ENCODE measurements at places on chromosomes 2 and 18. TPM values are rescaled to one million over a fixed set of nuclear protein-coding genes. Genes with fewer than 3 reads are reported as not detected.

GRCh38 chr2:176814274-176814673 lies 398.3 kb upstream of the HNRNPA3 start:
- DNase-seq: no peak

GRCh38 chr2:19392191-19392590 lies 33.8 kb upstream of the OSR1 start:
- no peak for DNase-seq

- DNase-seq: no peak
Measured at GRCh38 chr2:171289316-171289715, 128.6 kb upstream of the TLK1 start.

DNA sequence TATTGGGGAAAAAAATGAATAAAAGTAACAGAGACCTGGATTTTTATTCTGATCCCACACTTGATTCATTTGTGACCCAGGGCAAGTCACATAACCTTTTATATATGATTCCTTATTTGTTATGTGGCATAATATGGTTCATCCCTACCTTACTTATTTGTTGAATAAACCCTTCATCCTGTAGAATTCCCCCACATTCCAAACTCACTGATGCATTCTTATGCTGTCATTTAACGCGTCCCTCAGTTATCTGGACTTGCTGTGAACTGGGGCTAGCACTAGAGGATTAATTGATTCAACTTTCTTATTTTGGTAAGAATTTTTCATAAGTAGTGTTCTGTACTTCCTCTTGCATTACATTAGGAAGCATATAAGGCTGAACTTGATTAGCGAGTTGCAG lies 384.7 kb upstream of the RAB12 start:
- no peak for DNase-seq

DNA sequence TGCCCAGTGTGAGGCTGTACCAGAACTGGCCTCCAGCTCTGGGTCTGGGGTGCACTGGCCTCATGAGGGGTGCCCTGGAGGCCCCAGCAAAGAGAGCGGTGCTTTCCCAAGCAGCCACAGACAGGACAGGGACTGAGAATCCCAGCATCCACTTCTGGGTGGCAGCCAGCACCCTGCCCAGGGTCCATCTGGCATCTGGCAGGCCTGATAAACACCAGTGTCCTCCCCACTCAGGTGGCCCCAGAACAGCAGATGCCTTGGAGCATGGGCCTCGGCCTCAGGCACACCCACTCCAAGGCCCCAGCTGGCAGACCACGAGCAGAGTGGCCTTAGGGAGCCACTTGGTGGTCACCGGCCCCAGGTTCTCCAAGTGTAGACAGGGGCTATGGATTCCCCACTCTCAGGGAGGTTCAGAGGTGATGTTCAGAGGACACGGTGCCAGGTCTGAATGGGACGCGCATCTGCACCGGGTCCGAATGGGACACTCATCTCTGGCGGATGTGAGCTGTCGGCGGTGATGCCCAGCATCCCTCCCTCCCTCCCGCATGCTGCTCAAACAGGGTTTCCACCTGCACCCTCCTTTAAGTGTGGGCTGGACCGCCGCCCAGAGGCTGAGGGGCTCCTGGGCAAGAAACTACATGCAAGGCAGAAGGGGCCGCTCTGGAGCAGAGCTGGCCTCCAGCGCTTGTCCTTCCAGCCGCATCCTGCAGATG lies 82.2 kb upstream of the GPC1 start:
- DNase-seq: peak; percentile 63

DNA sequence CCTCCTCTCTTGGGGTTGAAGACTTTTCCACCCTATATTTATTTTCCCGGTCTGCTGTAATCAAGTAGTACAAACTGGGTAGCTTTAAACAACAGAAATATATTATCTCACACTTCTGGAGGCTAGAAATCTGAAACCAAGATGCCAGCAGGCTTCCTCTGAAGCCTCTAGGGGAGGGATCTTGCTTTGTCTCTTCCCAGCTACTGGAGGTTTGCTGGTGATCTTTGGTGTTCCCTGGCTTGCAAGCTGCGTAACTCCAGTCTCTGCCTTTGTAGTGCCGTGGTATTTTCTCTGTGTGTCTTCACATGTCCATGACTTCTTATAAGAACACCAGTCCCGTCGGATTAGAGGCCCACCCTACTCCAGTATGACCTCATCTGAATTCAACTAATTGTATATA lies 44.4 kb downstream of the MYO3B start:
- no peak for DNase-seq

DNA sequence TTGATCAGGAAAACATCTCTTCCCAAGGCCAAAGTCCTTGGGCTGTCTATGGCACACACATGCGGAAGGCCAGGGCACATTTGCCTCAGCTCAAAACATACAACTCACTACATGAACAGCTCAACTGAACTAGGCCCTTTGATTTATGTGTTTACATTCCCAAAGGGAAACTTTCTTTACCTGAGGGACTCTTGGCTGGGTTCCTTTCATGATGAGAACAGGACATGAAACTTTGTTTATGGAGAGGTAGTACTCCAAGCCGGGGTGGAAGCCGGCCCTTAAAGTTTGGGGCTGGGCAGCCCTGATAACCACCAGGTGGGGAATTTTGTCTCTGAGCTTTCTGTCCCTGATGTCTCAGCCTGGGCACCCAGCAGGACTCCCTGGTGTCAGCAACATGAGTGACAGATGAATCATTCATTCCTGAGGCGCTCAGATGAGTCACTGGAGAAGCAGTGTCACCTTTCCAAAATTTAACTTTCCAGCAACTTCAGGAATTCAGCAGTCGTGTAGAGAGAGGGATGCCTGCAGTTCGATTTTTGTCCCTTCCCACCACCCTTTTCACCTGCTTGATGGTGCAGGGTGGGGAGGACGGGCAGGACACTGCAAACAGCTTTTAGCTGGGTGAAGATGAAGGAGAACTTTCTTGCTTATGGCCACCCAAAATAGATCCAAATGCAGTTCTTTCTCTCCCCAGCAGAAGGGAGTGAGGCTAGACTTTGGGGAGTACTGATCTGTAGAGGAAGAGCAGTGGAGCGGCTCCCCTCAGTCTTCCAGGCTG lies 331.6 kb downstream of the DYSF start:
- DNase-seq: no peak

- no peak for DNase-seq
Measured at GRCh38 chr2:228039752-228040534, 141.5 kb downstream of the SPHKAP start.

- no peak for DNase-seq
Measured at GRCh38 chr2:197878792-197879191, 74.4 kb downstream of the PLCL1 start.

- no peak for DNase-seq
Measured at GRCh38 chr2:184402381-184402780, 195.9 kb upstream of the ZNF804A start.

DNA sequence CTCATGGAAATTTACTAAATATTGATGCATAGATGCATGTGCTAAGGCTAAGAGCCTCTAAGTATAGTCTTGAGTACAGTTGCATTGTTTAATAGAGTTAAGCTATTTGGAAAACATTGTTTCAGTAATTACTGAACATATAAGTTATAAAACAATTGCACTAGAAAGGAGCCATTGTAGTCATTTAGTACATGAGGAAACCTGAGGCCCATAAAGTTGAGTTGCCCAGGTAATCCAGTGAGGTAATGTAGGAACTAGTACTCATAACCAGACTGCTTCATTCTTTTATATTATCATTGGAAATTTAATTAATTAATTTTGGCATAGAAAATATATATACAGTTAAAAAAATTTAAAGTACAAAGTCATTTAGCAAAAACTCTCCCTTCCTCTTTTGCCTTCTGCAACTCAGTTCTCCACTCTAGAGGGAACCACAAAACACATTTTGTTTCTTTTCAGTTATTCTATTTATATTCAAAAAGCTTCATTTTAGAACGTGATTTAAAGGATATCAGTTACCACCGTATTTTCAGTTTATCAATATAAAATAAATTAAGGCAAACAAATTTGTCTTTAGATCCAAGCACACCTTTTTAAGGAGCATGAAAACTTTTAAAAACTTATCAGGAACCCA lies 27.8 kb upstream of the TBR1 start:
- no peak for DNase-seq

DNA sequence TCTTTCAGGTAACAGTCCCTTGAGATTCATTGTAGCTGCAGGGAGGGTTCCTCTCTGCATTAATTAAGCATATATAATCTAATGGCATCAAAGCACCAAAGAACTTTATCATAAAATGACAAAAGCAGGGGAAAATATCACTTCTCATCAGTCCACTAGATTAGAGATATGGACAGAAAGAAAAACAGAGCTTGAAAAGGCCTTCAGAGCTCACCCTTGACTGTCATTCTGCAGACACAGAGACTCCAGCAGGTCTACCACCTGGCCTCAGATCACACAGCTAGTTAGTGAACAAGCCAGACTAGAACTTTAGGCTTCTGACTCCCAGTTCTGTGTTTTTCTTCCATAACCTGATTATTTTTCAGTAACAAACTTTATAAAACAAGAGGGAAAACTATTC lies 88.5 kb downstream of the FIGN start:
- no peak for DNase-seq

GRCh38 chr18:47992266-47992665 lies 61.8 kb upstream of the SMAD2 start:
- no peak for DNase-seq

DNA sequence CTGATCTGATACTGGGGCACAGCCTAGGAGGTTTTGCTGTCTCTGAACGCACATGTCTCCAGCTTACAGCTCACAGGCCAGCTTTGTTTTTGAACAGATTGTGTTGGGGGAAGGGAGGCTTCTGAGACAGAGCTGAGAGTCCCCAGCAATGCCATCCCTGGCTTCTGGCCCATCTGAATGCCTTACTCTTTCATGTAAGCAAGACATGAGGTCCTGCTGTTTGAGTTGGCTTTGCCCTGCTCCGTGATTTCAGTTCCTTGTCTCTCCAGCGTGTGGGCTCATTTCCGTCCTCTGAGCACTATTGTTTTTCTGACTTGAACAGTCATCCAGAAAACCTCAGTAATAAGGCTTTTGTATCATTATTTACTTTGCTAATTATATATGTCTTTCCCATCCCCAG lies 194.9 kb upstream of the TNP1 start:
- no peak for DNase-seq

DNA sequence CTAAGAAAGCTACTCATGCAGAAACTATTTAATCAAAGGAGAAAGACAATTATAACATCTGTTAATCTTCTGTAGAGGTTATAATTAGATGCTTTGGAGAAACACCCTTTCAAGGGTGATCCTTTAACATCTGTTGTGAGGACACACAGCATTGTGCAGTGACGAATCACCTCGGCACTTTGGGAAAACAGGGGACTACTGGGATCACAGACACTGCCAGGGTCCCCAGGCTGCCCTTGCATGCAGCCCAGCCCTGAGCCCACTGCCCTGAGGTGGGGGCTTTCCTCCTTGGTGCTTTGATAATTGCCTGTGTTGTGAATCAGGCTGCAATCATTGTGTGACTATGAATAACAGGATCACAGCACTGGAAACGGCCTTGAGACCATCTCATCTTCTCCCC lies 10.6 kb downstream of the NCKAP5 start:
- no peak for DNase-seq

DNA sequence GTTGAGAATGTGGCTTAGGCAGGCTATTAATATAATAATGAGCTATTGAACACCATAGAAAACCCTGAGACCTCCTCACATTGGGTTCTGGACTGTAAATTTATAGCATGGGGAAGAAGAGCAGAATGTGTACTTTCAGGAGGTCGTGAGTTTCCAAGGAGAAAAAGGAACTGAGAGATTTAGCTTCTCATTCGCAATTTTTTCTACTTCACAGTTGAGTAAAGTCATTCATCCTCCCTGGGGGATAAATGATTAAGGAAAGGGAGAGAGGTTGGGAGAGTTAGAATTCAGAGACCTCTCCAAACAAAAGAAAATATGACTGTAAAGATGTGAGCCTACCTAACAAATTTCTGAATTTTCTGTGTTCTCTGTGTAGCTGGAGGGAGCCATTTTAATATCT lies 205.8 kb upstream of the CYRIA start:
- DNase-seq: no peak

DNA sequence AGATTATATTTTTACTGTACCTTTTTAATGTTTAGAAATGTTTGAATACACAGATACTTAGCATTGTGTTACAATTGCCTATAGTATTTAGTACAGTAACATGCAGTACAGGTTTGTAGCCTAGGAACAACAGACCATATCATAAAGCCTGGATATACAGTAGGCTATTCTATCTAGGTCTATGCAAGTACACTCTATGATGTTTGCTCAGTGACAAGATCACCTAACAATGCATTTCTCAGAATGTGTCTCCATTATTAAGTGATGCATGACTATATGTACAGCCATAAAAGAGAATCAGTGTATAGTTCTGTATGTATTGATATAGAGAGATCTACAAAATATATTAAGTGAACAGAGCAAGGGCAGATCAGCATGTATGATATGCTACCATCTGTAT lies 616.4 kb downstream of the XIRP2 start:
- no peak for DNase-seq

DNA sequence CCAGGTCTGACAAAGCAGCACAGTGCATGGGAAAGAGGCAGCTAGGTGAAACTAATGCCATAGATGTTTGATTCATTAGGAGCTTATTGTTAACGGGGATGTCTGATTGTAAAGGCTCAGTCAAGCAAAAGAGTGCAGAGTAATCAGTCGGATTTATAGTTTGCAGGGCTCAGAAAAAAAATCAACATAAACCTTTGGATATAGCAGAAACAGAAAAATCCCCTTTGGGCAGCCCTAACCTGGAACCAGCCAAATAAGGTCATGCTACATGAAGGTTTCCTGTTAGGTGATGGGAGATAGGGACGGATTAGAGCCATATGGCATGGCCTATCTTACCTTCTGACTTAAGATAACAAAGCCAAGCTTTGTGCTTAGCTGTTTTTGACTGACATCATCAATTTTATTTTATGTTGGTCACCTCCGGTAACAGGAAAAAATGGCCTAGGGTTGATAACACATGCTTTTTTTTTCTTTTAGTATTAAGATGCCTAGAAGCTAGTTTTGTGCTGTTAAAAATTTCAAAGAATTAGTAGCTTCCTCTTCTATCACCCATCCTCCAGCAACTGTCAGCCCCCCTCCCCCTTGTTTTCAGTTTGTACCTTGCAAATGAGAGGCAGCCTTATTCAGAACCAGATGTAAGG lies 60.7 kb upstream of the ZEB2 start:
- DNase-seq: no peak

- no peak for DNase-seq
Measured at GRCh38 chr2:98297817-98298682, 48.2 kb upstream of the CNGA3 start.

DNA sequence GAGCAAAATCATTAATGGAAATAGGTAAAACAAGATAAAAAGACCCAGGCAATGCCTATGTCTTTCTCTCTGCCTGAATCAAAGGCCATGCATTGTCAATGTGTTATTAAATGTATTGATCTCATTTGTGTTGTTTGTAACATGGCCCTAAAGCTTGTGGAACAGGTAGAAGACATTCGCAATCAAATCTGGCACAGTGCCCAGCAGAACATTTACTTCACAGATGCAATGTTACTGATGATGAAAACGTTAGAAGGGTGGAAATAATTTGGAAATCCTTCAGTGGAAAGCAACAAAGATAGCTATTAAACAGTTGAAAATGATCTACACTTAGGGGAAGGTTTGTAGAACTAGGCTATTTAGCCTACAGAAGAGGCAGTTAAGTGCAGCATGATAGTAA lies 368.2 kb downstream of the EPHA4 start:
- no peak for DNase-seq

Gene CENPA
- polyA plus RNA-seq: 11.6 TPM

Gene SLC14A1
- polyA plus RNA-seq: 1.6 TPM

Gene KCNK3
- under 0.01 TPM for polyA plus RNA-seq

Gene SERPINB5
- polyA plus RNA-seq: 2.9 TPM

Gene FABP1
- polyA plus RNA-seq: 7,344 TPM

All from sigmoid colon (tissue), 7 donors.